ENCODE measurements at places on chromosomes 5 and 9.

- no peak for DNase-seq
Measured at GRCh38 chr9:127793093-127793708, 7.4 kb downstream of the CDK9 start.

DNA sequence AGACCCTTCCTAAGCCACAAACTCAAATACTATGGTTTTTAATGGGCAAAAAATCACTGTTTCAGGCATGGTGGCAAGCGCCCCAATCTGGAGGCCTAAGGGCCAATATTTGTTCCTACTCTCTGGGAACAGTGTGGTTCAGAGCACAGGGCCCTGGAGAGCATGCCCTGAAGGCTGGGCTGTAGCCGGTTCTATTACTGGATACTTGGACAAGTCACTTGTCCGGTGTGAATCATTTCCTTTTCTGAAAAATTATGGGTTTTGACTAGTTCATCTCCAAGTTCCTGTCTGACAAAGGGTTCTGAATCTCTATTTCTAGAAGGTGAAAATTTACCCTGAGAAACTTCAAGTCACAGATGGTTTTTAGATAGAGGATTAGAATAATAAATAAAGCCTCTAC is 75.0 kb downstream of the OTULIN start:
- no peak for DNase-seq

- no peak for DNase-seq
Measured at GRCh38 chr5:78534148-78534904, 114.2 kb downstream of the LHFPL2 start.

GRCh38 chr5:35145691-35146317 is 84.5 kb downstream of the PRLR start:
- no peak for DNase-seq

GRCh38 chr9:111910428-111910827 is 13.8 kb downstream of the UGCG start:
- DNase-seq: no peak

GRCh38 chr9:18063856-18064390 is 410.0 kb upstream of the ADAMTSL1 start:
- no peak for DNase-seq

DNA sequence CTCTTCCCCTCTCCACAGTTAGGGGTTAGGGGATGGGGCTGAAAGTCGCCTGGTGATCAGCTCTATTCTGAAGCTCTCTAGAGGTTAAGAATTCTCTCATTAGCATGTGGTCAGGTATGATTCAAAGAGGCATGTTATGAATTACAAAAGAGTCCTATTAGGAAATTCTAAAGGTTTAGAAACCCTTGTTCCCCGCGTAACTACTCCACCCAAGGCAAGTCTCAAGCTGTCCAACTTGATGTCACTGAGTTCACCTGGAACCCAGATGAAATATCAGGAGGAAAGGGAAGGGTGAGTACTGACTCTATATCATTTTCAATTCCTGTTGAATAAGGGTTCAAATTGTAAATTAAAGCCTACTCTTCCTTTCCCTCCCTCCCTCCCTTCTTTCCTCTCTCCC is 18.1 kb upstream of the RNF145 start:
- no peak for DNase-seq

DNA sequence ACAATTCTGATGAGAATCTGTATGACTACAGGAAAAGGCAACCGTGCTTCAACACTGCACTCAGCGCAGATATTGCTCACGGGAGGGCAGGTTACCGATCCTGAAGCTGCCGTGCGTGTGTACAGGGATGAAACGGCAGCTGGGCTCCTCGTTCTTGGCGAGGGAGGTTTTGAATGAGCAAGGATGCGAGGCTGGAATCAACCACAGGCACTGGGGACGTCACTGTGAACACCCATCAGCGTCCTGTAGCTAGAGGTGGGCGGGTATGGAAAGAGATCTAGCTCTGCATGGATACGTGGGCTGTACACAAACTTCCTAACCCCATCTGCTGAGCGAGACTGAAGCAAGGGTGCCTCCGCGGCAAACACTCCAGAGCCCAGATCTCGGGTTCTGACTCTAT is 84.3 kb upstream of the COL5A1 start:
- no peak for DNase-seq

GRCh38 chr5:93252165-93252564 is 328.9 kb downstream of the NR2F1-AS1 start:
- DNase-seq: no peak
